ENCODE measurements at places on chromosomes 2 and 18.

DNA sequence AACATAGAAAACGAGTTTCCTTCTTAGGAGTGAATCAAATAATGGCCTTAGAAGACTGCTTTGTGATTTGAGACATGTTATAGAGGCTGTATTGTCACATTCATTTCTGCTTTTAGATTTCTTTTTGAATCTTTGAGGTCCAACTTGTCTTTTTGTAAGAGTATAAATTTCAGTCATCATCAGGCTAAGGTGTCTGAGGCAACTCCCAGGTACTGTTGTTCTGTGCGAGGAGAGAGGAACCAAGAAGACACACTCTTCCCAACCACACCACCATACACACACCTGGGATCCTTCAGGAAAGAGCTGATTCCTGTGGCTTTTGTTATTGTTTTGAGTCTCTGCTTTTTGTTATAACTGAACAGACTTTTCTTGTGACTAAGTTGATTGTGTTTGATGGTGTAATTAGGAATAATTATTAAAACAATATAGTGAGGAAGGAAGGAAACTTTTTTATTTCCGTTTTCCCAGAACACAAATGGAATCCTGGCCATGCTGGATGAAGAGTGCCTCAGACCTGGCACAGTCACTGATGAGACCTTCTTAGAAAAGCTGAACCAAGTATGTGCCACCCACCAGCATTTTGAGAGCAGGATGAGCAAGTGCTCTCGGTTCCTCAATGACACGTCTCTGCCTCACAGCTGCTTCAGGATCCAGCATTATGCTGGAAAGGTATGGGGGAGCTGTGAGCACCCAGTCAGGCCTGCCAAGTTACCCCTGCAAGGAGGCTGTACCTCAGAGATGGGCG lies 140.4 kb downstream of the MYO1B start:
- peak; percentile 88 for DNase-seq

- peak; percentile 25 for DNase-seq
Measured at GRCh38 chr2:85998071-85998991, 107.4 kb downstream of the POLR1A start.

- DNase-seq, result peak; percentile 39
Measured at GRCh38 chr2:191521608-191522208, 156.2 kb upstream of the NABP1 start.

- DNase-seq, result no peak
Measured at GRCh38 chr2:171675810-171676345, 11.4 kb upstream of the DYNC1I2 start.

- no peak for DNase-seq
Measured at GRCh38 chr18:46877329-46877987, 39.8 kb downstream of the PIAS2 start.

- no peak for DNase-seq
Measured at GRCh38 chr2:125593036-125593435, 1062.9 kb upstream of the GYPC start.

DNA sequence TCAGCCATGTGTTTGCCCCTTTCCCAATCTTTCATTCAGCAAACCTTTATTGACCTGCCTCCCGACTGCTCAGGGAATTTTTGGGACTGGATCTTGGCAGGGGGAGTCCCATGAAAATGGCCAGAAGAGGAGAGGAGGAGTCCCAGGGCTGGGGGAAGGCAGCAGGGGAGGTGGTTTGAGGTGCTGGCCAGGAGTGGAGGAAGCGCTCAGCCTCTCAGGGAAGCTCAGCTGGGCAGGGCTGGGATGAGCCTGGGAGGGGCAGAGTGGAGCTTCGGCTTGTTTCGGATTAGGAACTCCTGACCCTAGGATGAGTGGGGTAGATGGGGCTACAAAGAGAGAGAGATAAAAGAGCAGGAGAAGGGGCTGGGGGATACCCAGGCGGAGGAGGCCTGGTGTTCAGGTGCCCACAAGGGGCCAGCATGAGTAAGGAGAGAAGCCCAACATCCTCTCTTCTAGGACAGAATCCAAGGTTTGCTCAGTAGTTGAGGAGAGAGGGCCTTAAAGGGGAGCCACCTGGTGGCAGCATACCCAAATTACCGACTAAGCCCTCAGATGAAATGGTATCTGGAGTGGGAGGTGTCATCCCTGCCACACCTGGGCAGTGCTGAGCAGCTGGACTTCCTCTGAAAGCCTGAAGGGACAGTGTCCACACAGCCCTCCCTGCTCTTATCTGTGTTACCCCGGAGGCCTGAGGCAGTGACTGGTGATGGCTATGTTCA lies 91.1 kb downstream of the INHBB start:
- peak; percentile 21 for DNase-seq

- DNase-seq, result no peak
Measured at GRCh38 chr2:173656086-173656485, 301.4 kb downstream of the CDCA7 start.

GRCh38 chr2:66034467-66034866 lies 400.5 kb upstream of the MEIS1 start:
- DNase-seq, result no peak

GRCh38 chr2:233428008-233428407 lies 73.7 kb downstream of the DGKD start:
- DNase-seq, result no peak

- DNase-seq, result no peak
Measured at GRCh38 chr18:32343634-32344033, 127.0 kb downstream of the GAREM1 start.

- DNase-seq, result no peak
Measured at GRCh38 chr2:111626037-111626864, 257.7 kb downstream of the ANAPC1 start.

GRCh38 chr2:229715895-229716507 lies 1.6 kb upstream of the DNER start:
- peak; percentile 23 for DNase-seq

- DNase-seq, result no peak
Measured at GRCh38 chr2:12440731-12441130, 276.0 kb upstream of the TRIB2 start.

GRCh38 chr2:26243470-26244308 lies 743 bp downstream of the HADHA start:
- peak; percentile 36 for DNase-seq

DNA sequence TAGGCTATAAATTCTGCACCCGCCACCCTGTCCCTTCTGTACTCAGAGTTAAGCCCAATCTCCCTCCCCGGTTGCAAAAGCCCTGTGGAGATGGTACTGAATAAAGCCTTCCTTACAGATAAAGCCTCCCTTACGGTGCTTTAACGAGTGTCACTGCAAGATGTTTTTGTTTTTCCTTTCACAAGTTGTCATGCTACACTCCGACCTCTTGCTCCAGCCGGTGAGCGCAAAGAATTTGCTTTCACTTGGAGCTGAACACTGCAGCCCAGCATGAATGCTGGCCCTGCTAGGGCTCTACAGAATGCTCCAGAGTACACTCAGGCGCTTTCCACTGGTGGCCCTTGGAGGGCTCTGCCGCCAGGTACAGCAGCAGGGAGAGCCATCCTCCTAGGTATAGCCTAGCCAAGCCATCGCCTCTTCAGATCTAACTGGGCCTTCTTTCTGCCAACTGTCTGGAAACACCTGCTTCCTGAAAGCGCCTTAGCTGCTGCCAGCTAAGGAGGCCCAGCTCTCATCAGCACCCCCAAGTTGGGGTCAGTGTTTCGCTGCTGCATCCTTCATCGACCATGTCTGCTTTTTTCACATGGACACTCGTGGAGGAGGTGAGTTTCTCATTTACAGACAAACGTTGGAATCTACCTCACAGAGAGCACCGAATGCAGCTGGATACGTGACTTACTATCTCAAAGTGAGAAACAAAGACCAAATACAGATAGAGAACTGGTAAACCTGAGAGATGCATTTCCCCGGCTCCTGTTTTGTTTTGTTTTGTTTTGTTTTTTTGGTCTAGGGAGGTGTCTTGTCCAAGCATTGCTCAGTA lies 13.4 kb upstream of the CREG2 start:
- DNase-seq, result no peak

DNA sequence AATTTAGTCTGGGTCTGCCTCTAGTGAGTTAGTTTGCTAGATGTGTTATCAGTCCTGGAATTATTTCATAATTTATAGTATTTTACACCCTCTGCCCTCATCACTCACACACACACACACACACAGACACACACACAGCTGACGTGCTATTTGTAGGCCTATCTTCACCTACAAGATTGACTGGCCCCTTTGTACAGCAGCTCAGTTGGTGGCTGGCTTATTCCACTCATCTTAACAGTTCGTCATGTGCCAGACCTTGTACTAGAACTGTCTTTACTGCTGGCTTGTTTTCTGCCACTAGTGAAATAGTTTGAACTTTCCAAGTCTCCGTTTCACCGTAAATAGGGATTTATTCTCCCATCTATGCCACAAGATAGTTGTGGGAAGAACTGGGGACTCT lies 21.3 kb downstream of the CENPO start:
- DNase-seq, result no peak

- DNase-seq, result no peak
Measured at GRCh38 chr2:153189091-153189888, 289.3 kb downstream of the RPRM start.

- DNase-seq, result peak; percentile 68
Measured at GRCh38 chr2:157302492-157303099, 23.0 kb downstream of the ERMN start.

DNA sequence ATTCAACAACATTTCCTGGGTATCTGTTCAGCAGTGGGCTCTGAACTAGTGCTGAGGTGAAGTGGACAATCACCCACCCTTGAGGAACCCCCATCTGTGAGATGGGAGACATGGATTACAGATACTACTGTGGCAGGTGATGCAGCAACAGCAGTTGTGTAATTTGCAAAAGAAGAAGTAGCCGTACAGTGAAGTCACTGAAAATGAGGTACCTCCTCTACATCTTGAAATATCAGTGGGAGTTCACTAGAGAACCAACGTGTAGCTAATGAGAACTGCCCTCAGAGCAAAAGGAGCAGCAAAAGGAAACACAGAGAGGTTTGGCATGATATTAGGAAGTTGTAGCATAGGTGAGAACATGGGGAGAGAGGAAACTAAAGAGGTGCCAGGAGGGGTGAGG lies 41.3 kb downstream of the VSNL1 start:
- DNase-seq, result peak; percentile 42

DNA sequence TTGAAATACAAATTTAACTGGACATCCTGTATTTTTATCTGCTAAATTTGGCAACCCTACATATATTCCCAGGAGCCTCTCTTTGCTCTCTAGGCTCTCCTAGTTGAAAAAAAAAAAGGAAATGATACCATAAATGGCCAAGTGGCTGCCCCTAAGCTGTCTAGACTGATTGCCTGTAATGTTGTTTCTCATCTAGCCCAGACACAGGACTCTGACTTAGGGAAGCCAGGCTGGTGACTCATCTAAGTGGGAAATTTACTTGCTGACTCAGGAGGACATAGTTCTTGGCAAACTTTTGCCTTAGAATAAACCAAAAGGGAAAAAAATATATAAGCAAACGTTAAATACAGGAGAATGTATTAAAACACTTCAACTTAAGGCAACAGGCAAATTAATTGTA lies 14.6 kb upstream of the ITGAV start:
- peak; percentile 99 for DNase-seq

DNA sequence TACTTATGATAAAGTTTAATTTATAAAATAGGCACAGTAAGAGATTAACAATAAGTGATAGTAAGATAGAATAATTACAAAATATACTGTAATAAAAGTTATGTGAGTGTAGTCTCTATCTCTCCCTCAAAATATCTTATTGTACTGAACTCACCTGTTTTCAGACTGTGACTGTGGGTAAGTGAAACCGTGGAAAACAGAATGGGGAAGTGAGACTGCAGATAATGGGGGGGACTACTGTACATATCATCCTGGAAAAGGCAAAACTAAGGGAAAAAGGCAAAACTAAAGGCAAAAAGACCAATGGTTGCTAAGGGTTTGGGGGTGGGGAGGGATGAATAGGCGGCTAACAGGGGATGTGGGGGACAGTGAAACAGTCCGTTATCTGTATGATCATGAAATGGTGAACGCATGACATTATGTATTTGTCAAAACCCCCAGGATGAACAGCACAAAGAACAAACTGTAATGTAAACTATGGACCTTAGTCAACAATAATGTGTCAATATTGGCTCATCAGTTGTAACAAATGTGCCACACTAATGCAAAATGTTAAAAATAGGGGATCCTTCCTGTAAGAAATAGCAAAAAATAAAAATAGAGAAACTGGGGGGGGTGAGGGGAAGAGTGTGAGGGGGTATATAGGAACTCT lies 93.8 kb downstream of the EPB41L3 start:
- DNase-seq, result no peak

GRCh38 chr2:182506606-182507005 lies 79.8 kb upstream of the PDE1A start:
- DNase-seq, result peak; percentile 23

DNA sequence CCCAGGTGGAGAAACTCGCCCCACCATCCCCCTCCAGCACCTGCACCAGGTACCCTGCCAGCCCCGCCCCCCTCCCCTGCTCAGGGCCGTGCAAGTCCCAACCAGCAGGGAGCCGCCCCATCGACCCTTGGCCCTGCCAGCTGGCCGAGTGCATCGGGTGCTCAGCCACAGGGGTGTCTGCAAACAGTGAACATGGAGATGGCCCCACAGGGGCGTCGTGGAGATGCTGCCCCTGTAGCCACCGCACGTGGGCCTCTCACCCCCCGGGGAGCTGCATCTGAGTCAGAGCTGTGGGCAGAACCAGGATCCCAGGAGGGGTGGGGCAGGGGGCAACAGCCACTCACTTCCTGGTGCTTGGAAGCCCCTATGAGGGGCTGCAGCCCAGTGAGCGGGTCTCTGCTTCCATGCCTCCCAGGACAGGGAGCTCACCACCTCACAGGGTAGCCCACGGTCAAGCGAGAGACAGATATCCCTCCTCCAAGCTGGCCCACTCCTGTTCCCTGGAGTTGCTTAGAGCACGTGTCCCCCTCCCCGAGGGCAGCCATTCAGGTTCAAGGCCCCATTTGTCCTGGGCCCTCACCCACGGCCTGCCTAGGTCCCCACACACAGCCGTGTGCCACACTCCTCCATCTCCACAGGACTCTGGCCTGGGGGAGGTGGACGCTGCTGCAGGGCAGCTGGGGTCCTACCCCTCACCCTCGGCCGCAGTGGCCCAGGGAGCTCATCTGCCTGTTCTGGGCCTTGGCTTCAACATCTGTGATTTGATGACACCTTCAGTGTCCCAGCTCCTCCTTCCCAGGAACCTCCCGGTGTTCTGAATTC lies 1.1 kb upstream of the MAB21L4 start:
- DNase-seq, result no peak

- no peak for DNase-seq
Measured at GRCh38 chr2:223681125-223681524, 79.0 kb upstream of the SCG2 start.

DNA sequence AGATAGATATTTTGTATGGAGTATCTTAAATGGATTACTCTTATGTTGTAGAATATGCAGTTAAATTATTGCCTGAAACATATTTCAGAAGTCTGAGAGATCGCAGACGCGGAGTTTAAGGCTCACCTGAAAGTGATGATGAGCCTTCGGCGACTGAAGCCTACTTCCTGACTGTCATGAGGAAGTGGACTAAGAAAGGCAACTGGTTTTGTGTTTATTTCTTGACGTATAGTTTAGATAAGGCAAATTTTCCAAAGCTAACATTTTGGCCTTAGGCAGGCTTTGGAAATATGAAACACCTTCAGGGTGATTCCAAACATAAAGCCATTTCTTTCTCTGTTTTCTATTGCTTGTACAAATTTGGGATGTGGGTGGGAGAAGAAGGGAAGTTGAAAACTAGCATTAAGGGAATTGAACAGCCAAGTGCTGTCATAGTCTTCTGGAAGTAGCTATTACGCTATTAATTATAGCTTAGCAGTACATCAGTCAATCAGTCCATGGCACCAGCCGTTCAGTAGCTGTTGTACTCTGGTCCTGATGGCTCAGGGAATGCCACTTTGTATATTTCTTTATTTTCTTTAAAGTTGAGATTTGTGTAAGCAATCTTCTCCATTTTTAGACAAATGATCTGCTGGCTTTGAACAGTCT lies 1.5 kb downstream of the GRHL1 start:
- no peak for DNase-seq

- DNase-seq, result no peak
Measured at GRCh38 chr2:240245706-240246105, 105.2 kb upstream of the OTOS start.

- peak; percentile 27 for DNase-seq
Measured at GRCh38 chr2:85016446-85016845, 45.5 kb downstream of the KCMF1 start.

All from inflammatory macrophage treated with lipopolysaccharide for 4 hours (primary cell).